ENCODE measurements at places on chromosomes 5 and 9.

DNA sequence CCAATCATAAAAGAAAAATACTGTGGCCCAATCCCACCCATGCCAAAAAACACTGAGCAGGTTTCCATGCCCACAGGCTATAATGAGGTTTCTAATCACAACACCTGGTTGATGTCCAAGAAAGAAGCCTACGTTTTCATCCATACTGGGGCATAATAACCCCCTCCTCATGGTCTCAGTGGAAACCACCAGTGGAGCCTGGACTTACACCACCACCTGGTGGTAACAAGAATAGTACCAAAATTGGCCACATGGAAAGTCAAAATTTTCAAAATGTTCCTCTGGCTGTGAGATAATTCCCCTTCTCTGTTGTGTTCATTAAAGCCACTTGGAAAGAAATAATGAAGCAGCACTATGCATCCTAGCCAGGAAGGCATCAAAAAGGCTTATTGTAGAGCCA lies 687.3 kb upstream of the ST8SIA4 start:
- DNase-seq: no peak

DNA sequence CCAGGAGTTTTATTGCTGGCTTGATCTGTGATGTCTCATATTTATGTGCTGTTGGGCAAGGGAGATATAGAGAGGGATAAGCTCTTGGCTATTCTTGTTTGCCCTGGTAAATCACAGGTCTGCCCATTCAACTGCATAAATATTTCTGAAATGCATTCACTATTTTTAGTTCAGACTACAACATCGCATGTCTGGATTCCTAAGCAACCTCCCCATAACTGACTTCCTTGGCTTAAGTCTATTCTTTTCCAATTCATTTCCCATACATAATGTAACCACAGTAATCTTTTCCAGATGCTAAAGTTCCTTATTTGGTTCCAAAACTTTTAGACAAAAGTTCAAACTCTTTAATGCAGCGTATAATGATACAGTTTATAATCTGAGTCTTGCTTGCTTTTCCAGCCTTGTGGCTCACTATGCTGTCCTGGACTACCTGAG lies 321.4 kb upstream of the ACTBL2 start:
- DNase-seq: no peak

GRCh38 chr5:147483961-147484707 lies 25.7 kb downstream of the DPYSL3 start:
- no peak for DNase-seq

- no peak for DNase-seq
Measured at GRCh38 chr9:95189251-95190098, 128.0 kb downstream of the FANCC start.

DNA sequence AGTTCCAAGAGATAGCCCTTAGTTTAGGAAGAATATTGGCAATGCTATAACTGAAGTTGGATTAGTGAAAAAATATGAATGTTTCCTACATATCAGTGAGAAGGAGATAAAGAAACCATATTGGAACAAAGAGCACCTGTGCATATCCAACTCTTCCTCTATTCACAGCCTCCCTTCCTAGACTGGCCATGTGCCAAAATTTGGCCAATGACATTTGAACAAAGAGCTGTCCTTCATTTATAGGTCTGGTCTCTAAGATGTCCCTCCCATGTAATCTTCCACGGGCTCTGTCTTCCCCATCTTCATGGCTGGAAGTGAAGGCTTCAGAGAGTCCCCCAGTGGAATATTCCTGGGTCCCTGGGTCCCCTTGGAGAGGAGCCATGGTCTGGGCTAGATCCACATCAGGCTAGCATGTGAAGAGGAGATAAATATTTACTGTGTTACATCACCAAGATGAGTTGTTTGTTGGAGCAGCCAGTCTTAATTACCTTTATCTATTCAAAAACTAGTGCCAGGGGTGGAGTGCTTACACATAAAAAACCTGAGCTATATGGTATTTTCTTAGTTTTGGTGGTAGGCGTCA lies 190.0 kb upstream of the S1PR3 start:
- DNase-seq: no peak

- DNase-seq: no peak
Measured at GRCh38 chr9:130931508-130932254, 7.4 kb downstream of the FIBCD1 start.

DNA sequence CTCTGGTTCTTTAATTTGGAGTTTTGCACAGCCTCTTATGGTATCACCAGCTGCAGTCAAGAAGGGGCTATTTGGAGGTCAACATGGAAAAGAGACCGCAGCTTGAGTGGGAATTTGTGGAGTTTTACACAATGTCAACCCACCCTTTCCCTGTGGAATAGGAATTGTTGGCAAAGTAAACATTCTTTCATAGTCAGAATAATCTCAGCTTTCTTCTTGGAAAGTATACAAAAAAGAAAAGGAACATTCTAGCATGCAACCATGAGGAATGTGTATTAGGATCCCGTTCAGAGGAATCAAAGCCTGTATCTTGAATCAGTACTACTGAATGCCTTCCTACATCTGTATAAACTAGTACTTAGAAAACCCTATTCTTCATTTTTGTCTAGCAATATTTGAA lies 107.6 kb downstream of the LURAP1L start:
- DNase-seq: no peak

DNA sequence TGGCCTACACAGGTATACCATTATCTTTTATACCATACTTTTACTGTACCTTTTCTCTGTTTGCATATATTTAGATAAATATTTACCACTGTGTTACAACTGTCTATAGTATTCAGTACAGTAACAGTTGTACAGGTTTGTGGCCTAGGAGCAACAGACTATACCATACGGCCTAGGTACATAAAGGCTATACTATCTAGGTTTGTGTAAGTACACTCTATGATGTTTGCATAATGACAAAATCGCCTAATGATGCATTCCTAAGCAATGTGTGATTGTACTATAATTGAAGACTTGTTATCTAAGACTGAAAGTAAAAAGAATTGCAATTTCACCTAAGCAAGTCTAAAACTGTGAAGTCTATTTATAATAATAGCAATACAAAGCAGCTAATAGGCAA lies 3.9 kb downstream of the C9orf72 start:
- DNase-seq: no peak

DNA sequence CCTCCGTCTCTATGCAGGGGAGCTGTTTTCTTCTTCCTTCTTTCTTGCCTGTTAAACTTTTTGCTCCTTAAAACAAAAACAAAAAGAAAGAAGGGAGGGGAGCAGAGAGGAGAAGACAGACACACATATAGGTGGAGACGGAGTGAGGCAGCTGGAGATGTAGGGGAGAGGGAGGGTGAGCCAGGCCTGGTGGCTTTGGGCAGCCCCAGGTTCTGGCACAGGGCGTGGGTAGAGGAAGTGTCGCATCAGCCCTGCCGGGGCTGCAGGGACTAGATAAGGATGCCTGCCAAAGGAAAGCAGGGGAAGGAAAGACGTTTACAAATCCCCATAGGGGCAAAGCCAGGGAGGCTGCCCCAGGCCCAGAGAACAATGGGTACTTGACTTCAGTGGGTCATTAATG lies 38.7 kb upstream of the PTGS1 start:
- DNase-seq: no peak

- no peak for DNase-seq
Measured at GRCh38 chr5:117667105-117667504, 1092.5 kb upstream of the SEMA6A start.

- no peak for DNase-seq
Measured at GRCh38 chr5:88967633-88968585, 84.9 kb upstream of the MEF2C start.

DNA sequence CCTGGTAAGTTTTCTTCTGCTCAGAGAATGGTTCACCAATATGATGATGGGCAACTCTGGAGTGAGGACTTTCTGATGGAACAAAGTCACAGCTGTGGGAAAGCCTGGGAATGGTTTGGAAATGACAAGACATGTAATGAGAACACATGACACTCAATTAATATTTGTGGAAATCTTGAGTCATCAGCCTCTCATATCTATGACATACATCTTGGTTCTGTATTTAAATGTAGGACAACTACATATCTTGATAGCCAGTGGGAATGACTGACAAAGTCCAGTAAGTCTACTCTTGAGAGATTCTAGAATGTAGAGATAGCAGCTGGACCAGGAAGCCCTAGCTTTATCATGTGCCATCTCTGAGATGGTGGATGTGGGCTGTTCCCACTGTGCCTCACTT lies 85.5 kb downstream of the PALM2AKAP2 start:
- no peak for DNase-seq

GRCh38 chr9:133351526-133351907 lies 3.5 kb downstream of the RPL7A start:
- no peak for DNase-seq

DNA sequence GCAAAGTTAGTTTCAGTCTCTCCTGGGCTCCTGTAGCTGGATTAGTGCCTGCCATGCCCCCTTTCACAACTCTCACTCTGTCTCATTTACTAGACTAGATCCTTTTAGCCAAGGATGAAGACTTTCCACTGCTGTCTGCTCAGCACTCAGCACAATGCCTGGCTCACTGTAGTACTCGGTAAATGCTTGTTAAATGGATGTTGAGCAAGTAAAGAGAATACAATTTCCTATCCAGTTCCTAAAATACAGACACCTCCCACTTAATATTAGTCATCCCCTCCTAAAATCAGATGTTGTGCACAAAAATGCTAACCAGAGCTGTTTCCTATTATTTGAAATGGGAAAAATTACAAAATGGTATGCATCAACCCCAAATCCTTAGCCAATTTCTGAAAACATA lies 195.8 kb downstream of the SREK1 start:
- DNase-seq: no peak

DNA sequence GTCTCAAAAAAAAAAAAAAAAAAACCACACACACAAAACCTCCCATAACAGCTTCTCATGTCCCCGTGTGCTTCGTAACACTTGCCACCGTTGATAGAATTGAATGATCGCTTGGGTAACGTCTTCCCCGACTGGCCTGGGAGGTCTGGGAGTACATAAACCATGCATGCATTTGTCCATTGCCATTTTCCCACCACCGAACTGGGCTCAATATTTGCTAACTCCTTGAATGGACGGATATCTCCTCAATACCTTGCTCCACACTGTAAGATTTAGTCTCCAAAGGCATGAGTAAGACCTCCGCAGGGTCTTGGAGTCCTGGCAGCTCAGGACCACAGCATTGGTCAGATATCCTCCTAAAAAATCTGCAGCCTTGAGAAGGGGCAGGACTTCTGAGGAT lies 3.2 kb upstream of the P4HA2 start:
- DNase-seq: no peak

DNA sequence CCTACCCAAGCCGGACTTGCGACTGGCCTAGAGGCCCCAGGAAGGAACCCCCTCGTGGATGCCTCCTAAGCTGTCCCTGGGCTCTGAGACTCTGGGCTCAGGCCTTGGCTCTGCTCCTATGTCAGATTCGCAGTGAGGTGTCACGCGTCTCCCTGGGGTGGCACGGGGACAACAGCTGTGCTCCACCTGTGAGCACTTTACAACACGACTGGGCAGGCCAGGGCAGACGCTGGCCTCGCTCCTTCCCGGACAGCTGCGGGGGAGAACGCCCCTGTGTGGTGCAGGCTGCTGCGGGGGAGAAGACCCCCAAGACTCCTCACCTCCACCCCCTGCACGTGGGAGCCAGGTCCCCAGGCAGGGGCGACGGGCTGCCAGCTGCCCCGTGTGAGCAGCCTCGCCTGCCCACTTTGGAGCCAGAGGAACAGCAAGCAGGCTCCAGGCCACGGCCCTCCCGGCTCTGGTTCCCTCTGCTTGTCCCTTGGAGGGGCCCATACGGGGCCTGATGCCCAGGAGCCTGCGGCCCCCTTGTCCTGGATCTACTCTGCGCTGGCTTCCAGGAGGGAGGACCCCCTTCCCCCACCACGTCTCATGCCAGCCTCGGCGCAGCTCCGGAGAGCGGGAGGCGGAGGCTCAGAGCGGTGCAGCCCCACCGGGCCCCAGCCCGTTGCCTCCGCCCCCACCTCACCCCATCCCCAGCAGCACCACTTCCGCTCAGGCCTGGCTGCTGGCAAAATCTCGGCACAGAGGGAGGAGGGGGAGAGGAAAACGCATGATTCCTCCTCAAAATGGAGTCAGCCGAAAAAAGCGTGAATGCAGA lies 36.0 kb downstream of the SARDH start:
- peak; percentile 49 for DNase-seq

DNA sequence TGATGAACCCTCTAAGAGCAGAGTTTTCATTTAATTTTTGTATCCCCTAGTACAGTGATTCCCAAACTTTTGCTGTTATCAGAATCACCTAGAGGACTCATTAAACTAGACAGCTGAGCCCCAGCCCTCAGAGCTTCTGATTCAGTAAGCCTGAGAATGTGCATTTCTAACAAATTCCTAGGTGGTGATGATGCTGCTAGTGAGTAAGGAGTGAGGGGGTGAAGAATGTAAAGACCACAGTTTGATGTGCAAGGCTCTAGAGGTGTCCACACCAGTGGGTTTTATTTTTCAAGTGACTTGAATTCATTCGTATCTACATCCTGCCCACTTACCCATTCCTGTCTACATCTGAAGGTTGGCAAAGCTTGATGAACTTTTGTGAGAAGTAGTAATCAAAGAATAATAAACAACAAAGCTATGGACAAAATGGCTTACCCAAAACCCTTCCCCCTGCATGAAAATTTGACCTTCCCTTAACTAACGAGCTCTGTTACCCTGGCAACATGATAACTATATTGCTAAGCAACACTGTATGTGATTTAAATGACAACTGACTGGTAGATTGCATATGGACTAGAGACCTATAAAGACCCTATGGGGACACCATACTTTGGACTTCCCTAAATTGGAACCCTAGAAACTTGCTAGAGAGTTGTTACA lies 35.2 kb downstream of the DTWD2 start:
- no peak for DNase-seq

DNA sequence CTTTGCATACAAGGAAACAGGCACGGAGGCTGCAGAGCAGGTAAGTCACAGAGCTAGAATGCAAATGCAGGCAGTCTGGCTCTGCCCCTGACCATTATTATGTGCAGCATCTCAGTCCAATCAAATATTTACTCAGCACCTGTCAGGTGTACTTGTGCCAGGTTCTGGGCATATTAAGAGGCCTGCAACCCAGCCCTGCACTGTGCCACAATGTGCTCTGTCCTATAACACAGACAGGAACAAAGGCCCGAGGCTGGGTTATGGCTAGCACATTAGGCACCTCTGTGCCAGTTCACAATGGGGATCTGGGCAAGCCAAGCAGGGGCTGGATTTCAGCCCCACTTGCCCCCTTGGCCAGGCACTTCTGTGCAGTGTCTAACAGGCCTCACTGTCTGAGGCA lies 14.0 kb downstream of the ARL15 start:
- no peak for DNase-seq

GRCh38 chr5:173029499-173029921 lies 26.6 kb upstream of the CREBRF start:
- DNase-seq: no peak

DNA sequence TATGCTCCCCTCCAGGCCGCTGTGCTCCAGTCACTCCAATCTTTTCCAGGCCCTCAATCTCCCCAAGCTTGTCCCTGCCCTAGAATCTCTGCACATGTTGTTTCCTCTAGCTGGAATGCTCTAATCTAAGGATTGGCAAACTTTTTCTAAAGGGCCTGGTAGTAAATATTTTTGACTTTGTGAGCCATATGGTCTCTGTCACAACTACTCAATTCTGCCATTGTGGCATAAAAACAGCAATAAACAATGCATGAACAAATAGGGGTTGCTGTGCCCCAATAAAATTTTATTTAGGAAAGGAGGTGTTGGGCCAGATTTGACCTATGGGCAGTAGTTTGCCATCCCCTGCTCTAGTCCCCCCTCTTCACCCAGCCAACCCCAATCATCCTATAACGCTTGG lies 150.5 kb upstream of the LRRTM2 start:
- no peak for DNase-seq

- no peak for DNase-seq
Measured at GRCh38 chr9:11735391-11735790, 957.8 kb upstream of the TYRP1 start.

Measured in stimulated activated CD8-positive, alpha-beta memory T cell treated with anti-CD3 and anti-CD28 coated beads, Interleukin-12 subunit alpha, Interleukin-12 subunit beta, amount 100 ng/mL, for 4 hours (primary cell).